ENCODE measurements at places on chromosomes 3 and 15.

- DNase-seq, result no peak
These were observed 103.2 kb upstream of the PPP2R3A start for GRCh38 chr3:135862361-135862760.

DNA sequence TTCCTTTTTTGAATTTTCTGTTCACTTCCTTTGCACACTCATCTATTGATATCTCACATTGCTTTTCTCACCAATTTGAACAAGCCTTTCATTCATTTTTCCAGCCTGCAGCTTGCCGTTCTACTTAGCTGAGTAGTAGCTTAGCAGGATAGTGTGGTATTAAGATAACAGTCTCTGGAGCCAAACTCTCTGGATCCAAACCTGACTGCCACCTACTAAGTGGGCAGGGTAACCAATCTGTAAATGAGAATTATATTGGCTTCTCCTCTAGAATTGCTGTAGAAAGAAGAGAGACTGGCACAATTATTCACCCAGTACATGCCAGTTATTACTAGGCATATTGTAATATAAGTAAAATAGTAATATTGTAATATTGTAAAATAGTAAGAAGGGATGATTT, 40.5 kb downstream of the AQP9 start:
- no peak for DNase-seq

DNA sequence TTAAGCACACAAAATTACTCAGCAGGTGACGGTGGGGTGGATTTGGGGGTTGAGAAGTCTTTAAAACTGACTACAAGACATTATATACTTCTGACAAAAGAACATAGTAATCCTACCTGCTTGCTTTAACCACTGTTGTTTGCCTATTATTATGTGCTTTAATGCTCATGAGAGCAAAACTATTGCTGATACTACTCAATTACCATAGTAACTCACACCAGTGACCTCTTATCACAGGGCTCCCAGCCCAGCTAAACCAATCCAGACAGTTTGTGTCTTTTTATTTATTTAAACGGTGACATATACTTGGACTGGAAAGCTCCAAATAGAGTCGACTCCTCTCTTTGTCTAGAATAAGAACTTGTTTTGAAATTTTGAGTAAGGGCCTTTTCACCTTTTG, 42.8 kb upstream of the FEZF2 start:
- DNase-seq, result no peak

DNA sequence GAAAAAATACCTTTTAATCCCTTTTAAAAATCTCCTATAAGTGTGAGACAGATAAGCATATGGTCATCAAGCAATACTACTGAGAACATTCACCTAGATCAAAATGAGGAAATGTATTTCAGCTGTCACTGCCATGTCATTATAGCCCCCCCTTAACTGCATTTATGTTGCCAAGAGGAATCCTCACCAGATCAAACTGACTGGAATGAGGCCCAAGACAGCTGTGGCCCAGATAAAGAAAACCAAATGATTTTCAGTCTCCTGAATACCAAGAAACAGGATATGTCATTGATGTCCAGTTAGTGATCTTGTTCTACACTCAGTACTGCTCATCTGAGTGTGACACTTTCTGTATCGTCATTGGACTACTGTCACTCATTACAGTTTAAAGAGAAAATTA, 35.1 kb upstream of the CPB1 start:
- no peak for DNase-seq

GRCh38 chr3:45948311-45948781, 5.1 kb downstream of the CXCR6 start:
- DNase-seq, result no peak
